ENCODE measurements at places on chromosomes 2 and 18.

DNA sequence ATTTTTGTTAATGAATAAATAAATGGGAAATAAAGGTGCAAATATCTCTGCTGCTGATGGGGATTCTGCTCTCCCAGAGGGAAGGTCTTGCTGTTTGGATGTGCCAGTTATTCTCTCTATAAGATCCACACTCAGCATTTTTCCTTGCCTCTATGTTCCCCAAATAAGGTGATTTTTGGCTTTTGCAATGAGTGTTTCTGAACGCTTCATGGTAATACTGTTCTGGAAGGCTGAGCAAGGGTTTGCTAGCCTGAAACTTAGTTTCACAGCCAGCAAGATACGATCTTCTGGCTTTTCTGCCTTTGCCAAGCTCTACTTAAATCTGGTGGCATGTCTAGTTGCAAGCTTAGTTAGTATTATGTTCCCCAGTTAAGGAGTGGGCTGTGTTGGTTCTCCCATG is 114.6 kb downstream of the LPIN1 start:
- DNase-seq = no peak

DNA sequence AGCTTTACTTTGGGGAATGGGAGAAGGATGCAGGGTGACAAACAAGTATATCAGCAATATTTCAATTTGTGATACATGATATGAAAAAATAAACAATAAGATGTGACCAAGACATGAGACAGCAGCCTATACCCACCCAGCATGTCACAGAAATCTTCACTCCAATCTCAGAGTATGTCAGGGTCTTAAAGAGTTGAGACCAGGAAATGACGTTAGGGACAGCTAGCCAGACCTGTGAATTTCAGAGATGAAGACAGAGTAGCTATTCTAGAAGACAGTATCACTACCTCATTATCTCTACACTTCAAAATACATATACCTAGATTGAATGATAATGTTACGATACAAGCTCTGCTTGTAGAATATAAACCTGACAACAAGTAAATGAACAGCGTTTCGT is 282.8 kb downstream of the ZEB2 start:
- no peak for DNase-seq

DNA sequence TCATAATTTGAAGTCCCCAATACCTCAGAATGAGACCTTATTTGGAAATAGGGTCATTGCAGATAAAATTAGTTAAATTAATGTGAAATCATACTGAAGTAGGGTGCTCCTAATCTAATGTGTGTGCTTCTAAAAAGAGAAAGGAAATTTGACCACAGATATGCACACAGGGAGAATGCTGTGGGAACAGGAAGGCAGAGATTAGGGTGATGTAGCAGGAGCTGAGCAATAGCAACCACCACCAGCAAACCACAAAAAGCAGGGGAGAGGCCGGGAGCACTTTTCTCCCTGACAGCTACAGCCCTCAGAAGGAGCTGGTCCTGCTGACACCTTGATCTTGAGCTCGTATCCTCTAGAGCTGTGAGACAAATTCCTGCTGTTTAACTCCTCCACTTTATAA is 24.6 kb upstream of the SCG2 start:
- DNase-seq = no peak

GRCh38 chr2:232455426-232456255 is at the start of gene ALPI:
Gene ALPI, plus strand, starts transcription at chr2:232456153. Its CDS starts 47 bp downstream, at chr2:232456200.
- no peak for DNase-seq

- no peak for DNase-seq
These were observed 39.4 kb downstream of the ACOXL start for GRCh38 chr2:110771547-110772382.

DNA sequence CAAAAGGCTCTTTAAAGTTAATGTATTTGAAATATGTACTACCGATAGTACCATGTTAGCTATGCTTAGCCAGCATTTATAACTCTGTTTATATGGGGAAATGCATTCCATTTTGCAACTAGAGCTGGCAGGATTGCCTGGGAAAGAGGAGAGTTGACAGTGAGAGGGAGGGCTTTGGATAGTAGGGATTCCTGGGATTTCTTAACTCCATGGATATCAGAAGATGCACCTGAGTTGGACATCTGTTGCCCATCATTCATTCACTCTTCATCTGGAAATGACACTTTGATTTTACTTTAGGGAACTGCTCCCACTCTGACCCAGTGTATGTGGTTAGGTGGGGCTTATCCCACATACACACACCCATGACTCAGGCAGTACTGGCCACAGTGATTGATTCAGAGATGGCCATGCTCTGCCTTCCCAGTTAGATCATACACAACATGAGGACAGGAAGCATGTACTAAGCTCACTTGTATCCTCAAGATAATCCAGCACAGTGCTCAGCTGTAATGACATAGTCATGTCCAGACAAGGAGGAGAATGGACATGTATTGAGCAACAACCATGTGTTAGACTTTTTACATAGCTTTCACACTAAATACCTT is 248.8 kb downstream of the MREG start:
- no peak for DNase-seq

DNA sequence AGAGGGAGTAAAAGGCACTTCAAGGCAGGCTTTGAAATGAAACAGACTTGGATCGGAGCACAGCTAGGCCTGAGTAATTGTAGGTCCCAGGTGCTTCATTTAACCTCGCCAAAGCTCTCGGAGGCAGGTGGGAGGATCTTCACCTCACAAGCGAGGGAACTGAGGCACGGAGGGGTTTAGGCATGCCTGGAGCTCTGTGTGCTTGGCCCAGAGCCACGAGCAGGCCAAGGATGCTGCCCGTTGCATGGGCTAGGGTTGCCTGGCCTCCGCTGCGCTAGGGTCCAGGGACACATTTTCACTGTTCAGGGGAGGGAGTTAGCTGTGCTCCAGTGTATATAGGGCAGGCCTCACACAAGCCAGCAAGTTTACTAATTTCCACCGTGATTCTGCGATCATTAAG is 11.2 kb downstream of the TMEM37 start:
- DNase-seq = no peak

GRCh38 chr2:96801005-96801785 is 14.9 kb upstream of the CNNM3 start:
- peak; percentile 43 for DNase-seq

- no peak for DNase-seq
These were observed 1.6 kb upstream of the KLF7 start for GRCh38 chr2:207167099-207167923.

- DNase-seq = no peak
These were observed 878.3 kb downstream of the TDRD15 start for GRCh38 chr2:22002066-22002465.

DNA sequence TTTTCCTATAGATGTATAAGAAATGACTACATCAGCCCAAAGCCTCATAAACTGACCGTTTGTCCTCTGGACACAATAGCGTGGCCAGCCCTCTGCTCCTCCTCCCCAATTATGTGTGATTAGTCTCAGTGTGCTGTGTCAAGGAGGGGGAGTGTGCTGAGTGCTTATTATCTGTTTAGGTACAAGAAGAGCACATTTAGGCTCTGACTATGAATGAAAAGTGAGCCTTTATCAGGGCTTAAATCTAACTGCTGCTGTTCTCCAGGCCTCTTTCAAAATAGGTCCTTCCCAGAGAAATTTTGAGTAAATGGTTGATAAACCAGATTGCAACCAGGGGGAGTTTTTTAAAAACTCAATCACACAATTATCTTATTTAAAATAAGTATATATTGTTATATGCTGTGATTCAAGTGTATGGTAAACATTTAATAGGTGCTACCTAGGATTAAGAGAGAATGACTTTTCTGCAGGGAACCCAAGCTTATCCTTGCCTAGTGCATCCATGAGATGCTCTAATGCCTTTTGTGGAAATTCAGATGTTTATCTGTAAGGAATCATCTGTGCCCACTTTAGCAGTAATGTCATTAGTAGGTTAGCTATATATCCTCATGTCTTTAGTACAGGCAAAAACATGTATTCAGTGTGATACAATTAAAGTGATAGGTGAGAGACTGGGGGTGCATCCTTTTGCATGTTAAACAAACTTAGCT is 168.7 kb upstream of the SIX3 start:
- no peak for DNase-seq

DNA sequence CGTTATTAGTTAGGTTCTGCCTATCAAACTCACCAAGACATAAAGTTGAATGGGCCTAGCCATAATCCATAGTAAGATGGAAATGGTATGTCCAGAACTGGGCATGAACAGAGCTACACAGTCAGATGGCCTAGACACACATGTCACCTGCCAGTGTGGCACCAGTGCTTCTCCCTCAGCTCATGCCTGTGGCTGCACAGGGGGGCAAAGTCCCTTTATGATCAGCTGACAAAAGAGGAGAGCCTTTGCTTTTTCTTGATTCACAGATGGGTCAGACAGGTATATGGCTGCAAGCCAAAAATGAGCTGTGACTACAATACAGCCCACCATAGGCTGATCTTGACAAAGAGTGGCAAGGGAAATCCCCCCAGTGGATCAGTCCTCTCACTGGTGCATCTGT is 28.3 kb upstream of the STARD7 start:
- no peak for DNase-seq

- no peak for DNase-seq
These were observed 173.3 kb downstream of the OSR1 start for GRCh38 chr2:19185086-19185485.

DNA sequence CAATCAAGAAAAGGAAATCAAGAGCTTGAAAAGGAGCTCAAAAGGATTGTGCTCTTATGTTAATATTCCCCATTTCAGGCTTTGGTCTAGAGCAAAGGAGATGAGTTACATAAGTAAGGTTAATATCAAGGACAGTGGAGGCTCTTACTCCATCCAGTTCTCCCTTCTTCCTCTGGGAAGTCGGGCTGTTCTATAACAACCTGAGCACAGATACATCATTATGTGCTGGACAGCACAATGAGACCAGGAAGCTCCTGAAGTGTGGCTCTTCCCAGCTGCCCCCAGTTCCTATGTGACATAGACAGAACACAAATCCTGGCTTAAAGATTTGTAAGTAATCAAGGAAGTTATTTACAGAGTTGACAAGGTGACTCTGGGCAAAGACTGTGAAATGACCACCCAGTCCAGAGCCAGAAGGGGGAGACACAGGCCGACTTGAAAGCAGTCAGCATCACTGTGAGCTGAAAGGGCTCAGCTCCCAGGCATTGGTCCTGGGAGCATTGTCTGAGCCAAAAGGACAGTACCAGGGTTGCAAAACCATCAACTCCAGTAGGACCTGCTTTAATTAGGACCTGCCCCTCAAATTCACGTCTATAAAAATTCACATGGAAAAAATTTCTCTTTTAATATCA is 917.6 kb upstream of the ACVR2A start:
- no peak for DNase-seq

DNA sequence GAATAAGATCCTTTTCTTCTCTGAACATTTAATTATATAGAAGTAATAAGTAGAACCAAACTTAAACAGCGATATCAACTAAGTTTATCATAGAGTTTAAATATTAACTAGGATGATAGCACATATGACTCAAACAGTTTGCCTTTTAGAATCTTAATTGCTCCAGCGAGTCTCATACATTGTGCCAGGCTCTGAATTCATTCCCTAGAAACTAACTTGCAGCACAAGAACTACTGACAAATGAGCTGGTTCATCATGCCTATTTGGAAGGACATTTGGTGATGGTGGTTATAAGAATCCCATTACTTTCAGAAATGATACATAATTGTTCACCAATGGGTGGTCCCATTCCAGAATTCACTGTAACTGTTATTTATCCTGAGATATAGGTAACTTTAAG is 1026.6 kb upstream of the DDX18 start:
- no peak for DNase-seq

- no peak for DNase-seq
These were observed 127.3 kb upstream of the FAM98A start for GRCh38 chr2:33726415-33726814.

DNA sequence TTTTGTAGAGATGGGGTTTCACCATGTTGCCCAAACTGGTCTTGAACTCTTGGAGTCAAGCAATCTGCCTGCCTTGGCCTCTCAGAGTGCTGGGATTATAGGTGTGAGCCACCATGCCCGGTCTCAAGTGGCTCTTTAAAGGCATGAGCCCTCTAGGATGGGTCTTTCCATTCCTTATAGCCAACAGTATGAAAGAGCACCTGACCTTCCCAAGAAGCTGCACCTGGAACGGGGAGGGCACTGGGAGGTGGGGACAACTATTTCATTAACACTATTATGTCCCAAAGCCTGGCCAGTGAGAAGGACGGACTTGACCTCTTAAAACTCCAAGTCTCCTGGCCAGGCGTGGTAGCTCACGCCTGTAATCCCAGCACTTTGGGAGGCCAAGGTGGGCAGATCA is 149.7 kb downstream of the ZFP36L2 start:
- DNase-seq = no peak

DNA sequence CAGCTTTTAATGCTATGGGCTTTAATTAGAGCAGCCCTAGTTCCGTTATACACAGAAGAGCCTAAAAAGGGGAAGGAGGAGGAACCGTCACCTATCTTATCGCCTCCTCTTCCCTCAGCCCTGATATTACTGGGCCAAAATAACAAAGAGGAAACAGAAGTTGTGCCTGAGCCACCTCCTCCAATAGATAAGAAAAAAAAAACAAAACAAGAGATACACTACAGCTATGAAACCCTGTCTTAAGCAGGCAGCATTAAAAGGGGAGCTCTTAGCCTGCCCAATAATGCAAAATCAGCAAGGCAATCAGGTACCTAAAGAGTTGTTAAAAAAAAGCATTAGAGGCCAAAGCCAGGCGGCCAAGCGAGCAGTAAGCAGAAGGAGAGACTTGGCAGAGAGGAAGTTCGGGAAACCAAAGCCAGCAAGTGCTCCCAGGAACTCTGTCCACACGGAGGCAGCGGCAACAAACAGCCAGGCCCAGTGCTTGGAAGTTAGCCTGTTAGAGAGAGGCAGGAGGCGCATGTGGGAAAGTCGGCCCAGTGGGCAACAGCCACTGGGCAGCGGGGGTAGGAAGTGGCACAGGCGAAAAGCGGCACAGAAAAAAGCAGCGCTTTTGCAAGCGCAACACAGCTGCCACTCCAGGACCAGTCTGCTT is 41.8 kb upstream of the PDK1 start:
- no peak for DNase-seq

- DNase-seq = no peak
These were observed 110.2 kb downstream of the FIGN start for GRCh38 chr2:163625632-163626031.

- no peak for DNase-seq
These were observed 34.9 kb upstream of the DYNC1I2 start for GRCh38 chr2:171652416-171652785.

DNA sequence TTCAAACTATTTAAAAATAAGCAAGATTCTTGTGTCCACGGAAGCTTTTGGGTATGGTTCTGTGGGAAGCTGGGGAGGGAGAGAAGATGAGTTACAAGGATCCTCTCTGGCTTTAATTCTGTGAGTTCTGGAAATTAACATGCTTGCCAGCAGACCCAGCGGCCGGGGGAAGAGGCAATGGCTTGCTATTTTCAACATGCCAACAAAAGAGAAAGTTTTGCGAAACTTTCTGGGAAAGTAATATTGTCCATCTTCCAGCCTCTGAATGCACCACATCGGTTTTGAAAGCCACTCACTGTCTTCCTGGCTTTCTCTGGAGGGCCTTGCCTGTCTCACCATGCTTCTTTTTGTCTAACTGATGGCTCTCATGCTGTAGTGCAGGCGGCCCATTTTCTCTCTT is 85.7 kb downstream of the EN1 start:
- DNase-seq = no peak

- no peak for DNase-seq
These were observed 213.4 kb upstream of the STK17B start for GRCh38 chr2:196384729-196385128.
